ENCODE measurements at places on chromosomes 6 and 20.

DNA sequence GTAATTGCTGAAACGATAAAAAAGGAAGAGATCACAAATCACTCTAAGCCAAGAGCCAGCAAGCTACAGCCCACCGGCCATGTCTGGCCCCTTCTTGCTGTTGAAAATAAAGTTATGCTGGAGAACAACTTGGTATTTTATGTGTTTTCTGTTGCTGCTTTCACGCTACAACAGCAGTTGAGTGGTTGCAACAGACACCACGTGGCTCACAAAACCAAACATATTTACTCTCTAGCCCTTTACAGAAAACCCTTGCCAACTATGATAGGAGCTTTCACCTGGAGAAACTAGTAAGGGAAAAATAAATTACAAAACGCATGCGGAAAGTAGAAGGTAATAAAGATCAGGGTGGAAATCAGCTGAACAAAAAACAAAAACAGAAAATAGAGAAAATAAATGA lies 41.1 kb upstream of the SLCO4A1 start:
- no peak overlapping the region for H3K4me3 ChIP-seq
- no peak overlapping the region for H3K27ac ChIP-seq
- no peaks in the 10 kb centered on the region for H3K36me3 ChIP-seq
- DNase-seq: no peak

DNA sequence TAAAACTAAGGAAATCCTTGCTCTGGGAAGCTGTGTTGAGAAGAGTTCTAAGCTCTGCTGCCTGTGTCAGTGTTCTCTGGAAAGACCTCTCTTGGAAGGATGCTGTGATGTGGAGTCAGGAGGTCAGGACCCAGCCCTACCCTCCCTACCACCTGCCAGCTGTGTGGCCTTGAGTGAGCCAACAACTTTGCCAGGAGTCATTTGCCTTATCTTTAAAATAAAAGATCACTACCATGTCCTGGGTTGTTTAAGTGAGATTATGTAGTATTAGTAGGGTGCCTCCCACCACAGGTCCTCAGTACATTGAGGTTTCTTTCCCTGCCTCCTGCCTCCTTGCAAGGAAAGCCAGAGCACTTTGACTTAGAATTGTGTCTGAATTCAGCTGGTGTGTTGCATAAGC lies 64.9 kb downstream of the FOXO3 start:
- H3K4me3 ChIP-seq: no peak overlapping the region
- no peak overlapping the region for H3K27ac ChIP-seq
- no peak for DNase-seq
- H3K36me3 ChIP-seq: no peaks in the 10 kb centered on the region

GRCh38 chr6:34386316-34387137 lies 5.9 kb downstream of the NUDT3 start:
- peaks cover 3% of the 10 kb centered on the region for H3K36me3 ChIP-seq
- no peak overlapping the region for H3K4me3 ChIP-seq
- DNase-seq: peak; percentile 27
- H3K4me1 ChIP-seq: peaks cover 20% of the 10 kb centered on the region
- no peaks in the 10 kb centered on the region for H3K27me3 ChIP-seq

- peak overlapping the region; percentile 97 for H3K27ac ChIP-seq
- H3K27me3 ChIP-seq: peaks cover 7% of the 10 kb centered on the region
- peak; percentile 83 for DNase-seq
- peaks cover 53% of the 10 kb centered on the region for H3K4me1 ChIP-seq
- H3K4me3 ChIP-seq: no peak overlapping the region
Observed at GRCh38 chr20:58598211-58599015, 52.7 kb upstream of the STX16 start.

- H3K36me3 ChIP-seq: peaks cover 2% of the 10 kb centered on the region
- H3K27ac ChIP-seq: no peak overlapping the region
- H3K4me3 ChIP-seq: no peak overlapping the region
- DNase-seq: no peak
Observed at GRCh38 chr6:87630746-87631145, 40.8 kb downstream of the ORC3 start.

DNA sequence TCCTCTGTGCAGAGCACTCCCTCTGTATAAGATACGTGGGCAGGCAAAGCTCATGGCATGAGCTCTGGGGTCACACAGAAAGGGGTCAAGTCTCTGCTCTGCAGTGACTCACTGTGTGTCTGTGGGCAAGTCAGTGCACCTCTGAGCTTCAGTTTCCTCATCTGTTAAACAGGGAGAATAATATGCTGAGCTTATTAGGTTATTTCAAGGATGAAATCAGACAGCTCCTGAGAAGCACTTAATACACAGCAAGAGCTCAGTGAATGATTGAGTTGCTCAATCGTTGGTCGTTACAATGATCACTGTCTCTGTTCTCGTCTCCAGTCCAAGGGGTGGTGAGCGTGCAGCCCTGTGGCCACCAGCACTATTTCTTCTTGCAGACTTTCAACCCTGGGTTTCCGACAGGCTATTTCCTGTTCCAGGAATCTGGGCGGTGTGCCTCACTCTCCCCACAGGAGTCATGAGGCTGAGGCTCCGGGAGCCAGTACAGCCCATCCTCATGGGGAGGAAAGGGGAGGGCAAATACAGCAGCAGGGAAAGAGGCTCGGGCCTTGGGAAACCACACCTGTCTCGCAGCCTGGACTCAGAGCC lies 28.9 kb downstream of the KIAA1755 start:
- H3K36me3 ChIP-seq: peaks cover under 1% of the 10 kb centered on the region
- H3K4me1 ChIP-seq: peaks cover 5% of the 10 kb centered on the region
- H3K4me3 ChIP-seq: no peak overlapping the region
- no peak overlapping the region for H3K27ac ChIP-seq
- peak; percentile 80 for DNase-seq

DNA sequence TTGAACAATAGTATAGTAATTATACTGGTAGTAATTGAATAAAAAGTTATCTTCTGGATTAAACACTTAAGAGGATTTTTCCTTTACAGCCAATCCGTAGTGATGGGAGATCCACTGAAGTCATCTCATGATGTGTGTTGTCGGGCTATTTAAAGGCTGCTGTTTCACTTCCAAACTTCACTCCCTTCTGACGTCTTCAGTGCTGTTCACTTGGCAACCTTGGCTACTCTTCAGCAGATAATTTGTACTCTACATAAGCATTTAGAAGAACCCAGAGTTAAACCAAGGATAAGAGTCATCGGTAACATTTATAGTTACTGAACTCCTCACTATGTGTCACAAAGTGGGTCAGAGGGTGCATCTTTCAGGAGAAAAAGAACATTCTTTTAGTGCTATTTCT lies 179.1 kb upstream of the EYA4 start:
- peaks cover 3% of the 10 kb centered on the region for H3K4me1 ChIP-seq
- DNase-seq: peak; percentile 78
- H3K27ac ChIP-seq: peak overlapping the region; percentile 84
- no peak overlapping the region for H3K4me3 ChIP-seq
- no peaks in the 10 kb centered on the region for H3K27me3 ChIP-seq

- no peaks in the 10 kb centered on the region for H3K4me1 ChIP-seq
- H3K27ac ChIP-seq: no peak overlapping the region
- H3K4me3 ChIP-seq: no peak overlapping the region
- no peaks in the 10 kb centered on the region for H3K36me3 ChIP-seq
Observed at GRCh38 chr6:97621111-97621510, 338.1 kb upstream of the MMS22L start.

DNA sequence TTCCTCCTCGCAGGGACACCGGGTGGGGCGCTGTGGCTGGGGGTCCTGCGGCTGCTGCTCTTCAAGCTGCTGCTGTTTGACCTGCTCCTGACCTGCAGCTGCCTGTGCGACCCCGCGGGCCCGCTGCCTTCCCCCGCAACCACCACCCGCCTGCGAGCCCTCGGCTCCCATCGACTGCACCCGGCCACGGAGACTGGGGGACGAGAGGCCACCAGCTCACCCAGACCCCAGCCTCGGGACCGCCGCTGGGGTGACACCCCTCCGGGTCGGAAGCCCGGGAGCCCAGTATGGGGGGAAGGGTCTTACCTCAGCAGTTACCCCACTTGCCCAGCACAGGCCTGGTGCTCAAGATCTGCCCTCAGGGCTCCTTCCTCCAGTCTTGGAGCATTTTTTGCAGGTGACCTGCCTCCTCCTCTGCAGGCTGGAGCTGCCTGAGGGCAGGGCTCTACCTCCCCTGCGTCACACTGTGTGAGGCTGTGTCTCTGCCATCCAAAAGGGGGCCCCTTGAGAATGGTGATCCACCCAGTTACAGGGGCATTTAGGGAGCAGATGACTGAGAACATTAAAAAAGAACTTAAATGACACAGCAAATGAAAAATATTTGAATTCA lies 3.9 kb upstream of the CNPY3 start:
- H3K27ac ChIP-seq: no peak overlapping the region
- DNase-seq: no peak
- H3K4me3 ChIP-seq: no peak overlapping the region
- H3K4me1 ChIP-seq: peaks cover 9% of the 10 kb centered on the region
- no peaks in the 10 kb centered on the region for H3K36me3 ChIP-seq

GRCh38 chr6:158290659-158291058 lies 21.6 kb upstream of the TULP4 start:
- peaks cover 2% of the 10 kb centered on the region for H3K36me3 ChIP-seq
- no peak for DNase-seq
- no peak overlapping the region for H3K27ac ChIP-seq
- no peaks in the 10 kb centered on the region for H3K27me3 ChIP-seq
- H3K4me3 ChIP-seq: no peak overlapping the region

DNA sequence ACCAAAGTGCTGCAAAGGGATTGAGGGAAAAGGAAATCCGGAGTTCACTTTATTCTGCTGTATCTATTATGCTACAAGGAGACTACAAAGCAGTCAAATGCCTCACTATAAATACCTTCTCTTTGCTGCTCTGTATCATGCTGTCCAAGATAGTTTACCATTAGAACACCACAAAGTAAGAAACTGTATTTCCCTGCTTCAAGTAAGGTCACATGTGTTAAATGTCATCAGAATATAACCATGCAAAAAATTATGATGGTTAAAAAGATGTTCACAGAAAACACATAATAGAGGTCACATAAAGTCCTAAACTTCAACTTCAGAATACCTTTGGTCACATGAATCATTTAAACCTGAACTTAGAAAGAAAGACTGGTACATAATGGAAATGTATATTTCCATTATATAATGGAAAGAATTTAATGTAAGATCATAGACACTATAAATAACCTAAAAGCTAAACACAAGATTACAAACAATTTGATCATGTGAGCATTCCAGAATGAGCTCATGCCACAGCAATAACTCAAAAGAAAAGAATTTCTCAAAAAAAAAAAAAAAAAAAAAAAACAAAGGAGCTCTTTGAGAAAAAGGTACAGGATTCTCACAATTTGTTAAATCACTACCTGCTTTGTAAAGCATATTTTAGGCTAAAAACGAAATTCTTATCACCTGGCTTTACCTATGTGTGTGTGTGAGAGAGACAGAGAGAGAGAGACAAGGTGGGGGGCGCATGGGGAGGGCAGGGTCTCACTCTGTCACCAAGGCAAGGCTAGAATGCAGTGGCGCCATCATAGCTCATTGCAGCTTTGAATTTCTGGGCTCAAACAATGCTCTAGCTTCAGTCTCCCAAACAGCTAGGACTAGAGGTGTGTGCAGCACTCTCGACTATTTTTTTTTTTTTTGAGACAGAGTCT lies 58.7 kb downstream of the KIF13A start:
- no peak overlapping the region for H3K4me3 ChIP-seq
- H3K27me3 ChIP-seq: no peaks in the 10 kb centered on the region
- H3K27ac ChIP-seq: peak overlapping the region; percentile 9
- peak; percentile 56 for DNase-seq

- no peaks in the 10 kb centered on the region for H3K27me3 ChIP-seq
- no peak overlapping the region for H3K4me3 ChIP-seq
- peak; percentile 88 for DNase-seq
- no peaks in the 10 kb centered on the region for H3K36me3 ChIP-seq
- peaks cover 7% of the 10 kb centered on the region for H3K4me1 ChIP-seq
Observed at GRCh38 chr6:13252790-13253189, 75.5 kb downstream of the TBC1D7 start.

DNA sequence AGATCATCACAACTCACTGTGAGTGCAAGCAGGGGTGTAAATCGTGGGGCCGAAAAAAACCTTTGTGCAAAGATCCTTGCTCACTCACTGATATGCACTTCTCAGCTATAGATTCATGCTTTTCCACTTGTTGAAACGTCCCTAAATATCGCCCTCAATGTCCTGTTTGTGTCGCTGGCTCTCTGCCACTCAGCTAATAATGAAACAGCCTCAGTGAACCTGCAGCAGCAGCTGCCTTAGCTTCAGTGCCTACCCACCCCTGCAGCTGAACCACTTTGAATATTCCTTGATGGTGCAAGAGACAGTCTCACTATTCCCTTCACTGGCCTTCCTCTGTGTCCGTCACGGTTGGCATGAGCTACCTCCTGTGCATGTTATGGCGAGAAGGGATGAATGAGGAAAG lies 128.9 kb upstream of the NAA20 start:
- H3K27me3 ChIP-seq: no peaks in the 10 kb centered on the region
- peaks cover 5% of the 10 kb centered on the region for H3K36me3 ChIP-seq
- DNase-seq: peak; percentile 55
- H3K4me1 ChIP-seq: peaks cover 38% of the 10 kb centered on the region
- peak overlapping the region; percentile 92 for H3K27ac ChIP-seq

- peaks cover 7% of the 10 kb centered on the region for H3K4me1 ChIP-seq
- no peak for DNase-seq
- peak overlapping the region; percentile 90 for H3K27ac ChIP-seq
- no peaks in the 10 kb centered on the region for H3K36me3 ChIP-seq
- H3K4me3 ChIP-seq: no peak overlapping the region
- peaks cover 4% of the 10 kb centered on the region for H3K27me3 ChIP-seq
Observed at GRCh38 chr20:45780159-45780558, 11.5 kb downstream of the WFDC3 start.

DNA sequence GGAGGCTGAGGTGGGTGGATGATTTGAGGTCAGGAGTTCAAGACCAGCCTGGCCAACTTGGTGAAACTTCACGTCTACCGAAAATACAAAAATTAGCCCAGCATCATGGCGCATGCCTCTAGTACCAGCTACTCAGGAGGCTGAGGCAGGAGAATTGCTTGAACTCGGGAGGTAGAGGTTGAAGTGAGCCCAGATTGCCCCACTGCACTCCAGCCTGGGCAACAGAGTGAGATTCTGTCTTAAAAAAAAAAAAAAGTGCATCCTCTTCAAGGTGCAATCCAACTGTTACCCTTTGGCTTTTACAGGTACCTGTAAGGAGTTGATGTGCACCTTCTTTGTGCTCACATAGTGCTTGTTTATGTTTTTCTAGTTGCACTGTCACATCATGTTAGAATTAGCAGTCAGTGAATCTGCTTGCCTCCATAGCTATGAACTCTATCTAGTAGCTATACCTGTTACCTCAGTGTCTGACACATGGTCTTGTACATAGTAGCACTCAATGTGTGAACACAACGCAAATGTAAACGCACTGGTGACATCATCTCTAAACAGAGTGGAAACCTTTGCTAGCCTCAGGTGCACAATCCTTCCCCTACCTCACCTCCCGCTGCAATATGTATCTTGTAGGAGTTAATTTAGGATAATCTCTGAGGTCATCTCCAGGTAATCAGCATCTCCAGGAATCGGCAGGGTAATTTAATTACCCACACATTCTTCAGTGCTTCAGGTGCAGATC lies 9.7 kb downstream of the MSH5 start:
- H3K4me3 ChIP-seq: no peak overlapping the region
- no peaks in the 10 kb centered on the region for H3K27me3 ChIP-seq
- DNase-seq: no peak
- no peaks in the 10 kb centered on the region for H3K4me1 ChIP-seq
- H3K27ac ChIP-seq: no peak overlapping the region

Measured in muscle of leg (tissue), 16 donors.